Activated gamma-delta T cell (primary cell): ENCODE measurements at places on chromosomes 11 and 22.

DNA sequence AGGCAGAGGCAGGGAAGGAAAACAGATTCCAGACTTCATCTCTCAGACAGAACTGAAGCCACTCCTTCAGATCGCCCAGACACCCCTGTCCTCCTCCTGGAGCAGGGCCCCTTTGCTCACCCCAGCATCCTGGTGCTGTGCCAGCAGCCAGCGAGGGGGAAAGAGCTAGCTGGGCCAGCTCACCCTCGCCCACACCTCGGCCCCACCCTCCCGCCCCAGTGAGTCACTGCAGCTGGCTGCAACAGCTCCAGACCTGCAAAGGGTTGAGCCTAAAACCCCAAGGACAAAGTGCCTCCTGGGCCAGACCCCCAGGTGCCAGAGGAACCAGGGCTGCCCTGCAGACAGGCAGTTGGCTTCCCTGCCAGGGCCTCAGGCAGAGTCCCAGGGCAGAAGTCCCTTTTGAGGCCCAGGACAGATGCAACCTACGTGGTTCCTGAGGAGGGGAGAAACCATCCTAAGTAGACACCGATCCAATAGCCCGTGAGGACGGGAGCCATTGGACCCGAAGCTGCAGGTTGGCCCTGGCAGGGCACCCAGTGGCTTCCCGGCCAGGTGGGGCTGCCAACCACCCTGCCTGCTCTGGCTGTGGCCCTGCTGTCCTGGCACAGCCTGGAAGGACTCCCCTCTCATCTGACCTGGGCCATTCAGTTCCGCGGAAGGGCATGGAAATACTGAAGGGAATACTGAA is 7.2 kb downstream of the AHNAK start:
- DNase-seq: peak; percentile 40

- DNase-seq: no peak
Observed at GRCh38 chr22:44775862-44776261, 23.5 kb downstream of the ARHGAP8 start.

DNA sequence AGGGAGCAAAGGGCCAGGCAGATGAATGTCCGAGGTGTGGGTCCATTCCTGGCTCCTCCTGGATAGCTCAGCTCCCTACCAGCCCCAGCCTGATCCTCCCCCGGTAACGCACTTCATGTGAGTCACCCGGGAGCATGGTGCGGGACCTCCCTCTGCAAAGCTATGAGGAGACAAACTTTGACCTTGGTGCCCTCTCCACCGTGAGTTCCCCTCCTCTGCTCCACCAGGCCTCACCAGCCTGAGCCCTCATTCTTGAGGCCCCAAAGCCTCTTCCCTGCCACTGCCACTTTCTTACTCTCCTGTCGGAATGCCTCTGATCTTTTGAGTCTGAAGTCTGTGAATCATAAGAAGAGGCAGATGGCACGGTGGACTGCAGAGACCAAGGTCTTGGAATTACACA is 37.4 kb upstream of the CD82 start:
- no peak for DNase-seq

- no peak for DNase-seq
Observed at GRCh38 chr11:33545931-33546330, 154.7 kb downstream of the C11orf91 start.

GRCh38 chr11:1336836-1337646 is 27.6 kb upstream of the TOLLIP start:
- peak; percentile 45 for DNase-seq

- no peak for DNase-seq
Observed at GRCh38 chr11:97454988-97455387, 1065.2 kb downstream of the JRKL start.

DNA sequence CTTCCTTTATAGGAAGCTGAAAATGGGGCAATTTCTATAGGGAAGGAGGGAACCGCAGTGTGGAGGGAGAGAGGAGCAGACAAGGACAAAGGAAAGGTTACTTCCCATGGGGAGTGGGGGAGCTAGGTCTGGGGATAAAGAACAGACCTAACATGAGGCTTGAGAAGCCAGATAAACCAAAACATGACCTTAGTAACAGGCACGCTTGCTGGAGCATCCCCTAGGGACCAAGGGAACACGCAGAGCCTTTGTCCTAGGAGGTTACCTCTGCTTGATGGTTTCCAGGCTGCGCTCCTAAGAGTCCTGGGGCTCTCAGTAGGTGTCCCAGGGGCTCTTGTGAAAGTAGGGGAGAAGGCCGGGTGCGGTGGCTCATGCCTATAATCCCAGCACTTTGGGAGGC is 271.4 kb upstream of the NCAM1 start:
- DNase-seq: no peak

DNA sequence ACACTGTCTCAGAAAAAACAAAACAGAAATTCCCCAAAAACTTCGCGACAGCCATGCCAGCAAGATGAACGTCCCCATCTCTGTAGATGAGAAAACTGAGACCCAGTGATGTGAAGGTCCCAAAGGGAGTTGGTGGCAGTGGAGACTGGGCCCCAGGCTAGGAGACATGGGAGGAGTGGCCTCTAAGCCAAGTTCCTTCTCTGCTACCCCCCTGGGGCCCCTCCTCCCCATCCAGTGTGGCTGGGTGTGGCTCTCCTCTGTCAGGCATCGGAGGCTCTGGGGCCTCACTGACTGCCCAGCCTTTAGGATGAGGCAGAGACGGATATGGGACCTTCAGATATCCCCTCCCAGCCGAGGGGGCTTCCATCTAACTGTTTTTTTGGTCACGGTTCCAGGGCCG is 9.8 kb downstream of the RELT start:
- DNase-seq: no peak

GRCh38 chr11:119377112-119377901 is 4.2 kb downstream of the USP2 start:
- no peak for DNase-seq

- no peak for DNase-seq
Observed at GRCh38 chr22:24284747-24285203, 14.1 kb downstream of the SPECC1L start.

- DNase-seq: no peak
Observed at GRCh38 chr11:69301455-69302401, 7.8 kb downstream of the MYEOV start.

- no peak for DNase-seq
Observed at GRCh38 chr11:108973402-108974162, 308.7 kb downstream of the DDX10 start.

GRCh38 chr22:27980424-27981148 is 61.5 kb upstream of the PITPNB start:
- no peak for DNase-seq
